ENCODE measurements at places on chromosomes 7 and 10. TPM values are rescaled to one million over a fixed set of nuclear protein-coding genes. Genes with fewer than 3 reads are reported as not detected.

The TWIST1 gene
- polyA plus RNA-seq = 1.5 TPM

The C10orf90 gene
- not detected for polyA plus RNA-seq

The GPNMB gene
- 142 TPM for polyA plus RNA-seq

DNA sequence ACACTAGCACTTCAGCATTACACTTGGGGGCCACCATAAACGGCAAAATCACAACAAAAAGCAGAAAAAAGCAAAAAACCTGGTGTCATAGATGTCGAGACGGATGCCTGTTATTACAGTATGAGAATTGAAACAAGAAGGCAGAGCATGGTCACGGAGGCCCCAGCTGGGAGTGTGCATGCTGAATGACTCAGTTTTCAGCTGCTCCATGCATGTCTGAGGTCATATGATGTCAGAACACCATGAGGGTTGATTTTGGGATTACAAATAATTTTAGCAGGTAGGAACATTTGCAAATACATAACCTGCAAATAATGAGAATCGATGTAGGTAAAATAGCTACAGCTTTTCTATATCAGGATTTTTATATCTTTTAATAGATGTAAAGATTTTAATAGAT lies 19.1 kb downstream of the ZMYND11 start:
- DNase-seq = no peak

DNA sequence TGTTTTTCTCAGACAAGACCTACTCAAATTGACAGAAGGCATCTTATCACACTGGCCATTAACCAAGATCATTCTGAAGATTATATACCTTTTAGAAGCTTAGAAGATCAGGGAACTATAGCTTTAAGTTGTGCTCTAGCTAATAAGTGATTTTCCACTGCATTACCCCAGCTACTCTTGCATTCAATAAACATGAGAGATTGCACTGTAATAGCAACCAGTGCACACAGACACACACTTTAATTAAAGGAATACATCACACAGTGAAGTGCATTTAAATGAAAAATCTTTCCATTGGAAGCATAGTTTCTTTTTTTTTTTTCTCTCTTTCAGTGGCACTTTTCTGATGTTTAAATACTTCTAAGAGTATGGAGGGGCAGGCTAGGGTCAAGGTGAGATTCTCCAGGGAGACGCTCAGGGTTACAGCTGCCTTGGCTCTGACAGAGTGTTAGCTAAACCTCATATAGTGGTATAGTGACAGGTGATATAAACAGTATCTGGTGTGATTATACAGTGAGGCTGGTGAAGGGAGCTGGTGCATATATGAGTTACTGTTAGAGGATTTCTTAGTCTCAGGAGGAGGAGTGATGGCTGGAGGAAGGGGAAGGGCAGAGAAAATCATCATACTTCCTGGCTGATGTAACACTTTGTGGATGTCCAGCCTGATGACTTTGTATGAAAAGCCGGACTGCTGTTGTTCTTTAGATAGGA lies 369.5 kb downstream of the SORCS3 start:
- no peak for DNase-seq

DNA sequence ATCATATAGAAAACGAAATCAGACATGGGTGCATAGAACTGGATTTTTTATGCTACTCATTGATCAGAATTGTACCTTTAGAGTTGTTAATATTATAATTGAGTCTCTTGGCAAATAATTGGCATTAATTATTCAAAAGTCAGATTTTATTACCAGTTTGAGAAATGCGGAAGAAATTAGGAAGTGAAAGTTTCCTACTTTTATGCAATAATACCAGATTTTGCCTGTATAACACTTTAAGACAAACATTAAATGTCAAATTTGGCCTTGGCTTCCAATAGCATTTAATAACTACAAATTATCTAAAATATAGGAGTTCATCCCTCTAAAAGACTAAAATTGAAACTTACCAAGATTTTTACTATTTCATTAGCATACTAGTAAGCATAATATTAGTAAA lies 6.8 kb upstream of the TFEC start:
- DNase-seq = no peak

DNA sequence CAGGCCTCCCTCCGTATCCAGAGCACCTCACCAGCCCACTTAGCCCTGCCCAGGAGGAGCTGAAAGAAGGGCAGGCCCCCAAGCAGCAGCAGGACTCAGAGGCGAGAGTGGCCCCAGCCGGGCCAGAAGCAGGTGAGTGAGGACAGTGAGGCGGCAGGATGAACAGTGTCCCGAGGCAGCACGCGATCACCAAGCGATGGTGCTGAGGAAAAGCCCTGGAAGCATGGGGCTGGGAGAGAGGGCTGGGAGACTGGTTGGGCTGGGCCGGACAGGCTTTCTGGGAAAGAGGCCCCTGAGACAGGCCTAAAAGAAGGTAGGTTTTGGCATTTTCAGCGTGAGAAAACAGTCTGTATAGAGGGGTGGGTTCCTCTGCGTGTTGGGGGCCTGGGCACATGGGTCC lies 16.4 kb downstream of the ZNF783 start:
- no peak for DNase-seq
